HuH-7.5 (cell line): ENCODE measurements at places on chromosomes 13 and 19.

GRCh38 chr13:57003682-57004081, 137.0 kb upstream of the PRR20A start:
- no peak for DNase-seq

DNA sequence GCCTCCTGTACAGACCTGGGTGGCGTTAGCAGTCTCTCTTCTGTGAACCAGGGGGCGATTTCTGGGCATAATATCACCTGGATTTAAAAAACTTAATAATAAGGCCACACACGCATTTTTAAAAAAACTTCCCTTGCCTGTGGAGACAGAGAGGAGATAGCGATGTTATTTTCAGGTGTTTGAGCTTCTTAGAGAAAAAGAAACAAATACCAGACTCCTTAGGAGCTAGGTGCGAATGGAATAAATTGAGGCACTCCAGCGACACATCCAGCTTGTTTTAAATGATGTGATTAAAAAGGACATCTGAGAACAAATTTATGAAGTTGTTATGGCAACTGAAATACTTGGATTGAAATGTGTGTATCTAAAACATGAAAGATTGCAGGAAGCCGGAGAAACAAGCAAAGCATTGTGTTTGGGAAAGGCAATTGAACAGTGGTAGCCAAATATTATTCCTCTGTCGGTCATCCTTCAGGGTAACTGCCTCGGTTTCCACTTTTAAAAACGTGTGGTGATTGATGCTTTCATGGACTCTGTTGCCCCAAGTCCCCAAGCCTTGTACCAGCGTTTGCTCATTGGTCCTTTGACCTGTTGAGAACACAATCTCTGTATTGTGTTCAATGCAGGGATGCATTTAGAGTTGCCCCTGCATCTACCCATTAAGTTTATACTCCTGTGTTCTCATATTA, 158.7 kb downstream of the TM9SF2 start:
- DNase-seq = no peak

- no peak for DNase-seq
These were observed 6.4 kb upstream of the FOXO1 start for GRCh38 chr13:40672765-40673397.

- no peak for DNase-seq
These were observed 56.1 kb downstream of the KDM4B start for GRCh38 chr19:5025027-5025426.

GRCh38 chr19:53462861-53463260, 4.7 kb upstream of the ZNF813 start:
- DNase-seq = no peak

DNA sequence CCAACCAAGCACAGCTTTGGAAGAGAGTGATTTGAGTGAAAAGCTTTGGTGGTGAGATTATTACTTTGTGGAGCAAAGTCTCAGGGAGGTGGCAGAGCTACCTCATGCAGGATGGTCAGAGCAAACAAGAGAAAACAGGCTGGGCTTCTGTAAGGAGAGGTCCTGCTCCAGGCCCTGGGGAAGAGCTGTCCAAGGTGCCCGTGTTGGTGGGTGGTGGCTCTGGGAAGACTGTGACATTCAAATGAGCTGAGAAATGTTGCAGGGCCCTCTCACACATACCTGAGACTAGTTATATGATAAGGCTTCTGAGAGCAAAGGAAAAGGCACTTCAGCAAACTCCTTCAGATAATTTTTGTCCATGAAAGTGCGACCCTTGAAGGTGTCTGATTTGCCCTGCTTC, 205.5 kb upstream of the SOX21 start:
- DNase-seq = no peak

GRCh38 chr19:46974181-46974580, 45.5 kb upstream of the NPAS1 start:
- no peak for DNase-seq

DNA sequence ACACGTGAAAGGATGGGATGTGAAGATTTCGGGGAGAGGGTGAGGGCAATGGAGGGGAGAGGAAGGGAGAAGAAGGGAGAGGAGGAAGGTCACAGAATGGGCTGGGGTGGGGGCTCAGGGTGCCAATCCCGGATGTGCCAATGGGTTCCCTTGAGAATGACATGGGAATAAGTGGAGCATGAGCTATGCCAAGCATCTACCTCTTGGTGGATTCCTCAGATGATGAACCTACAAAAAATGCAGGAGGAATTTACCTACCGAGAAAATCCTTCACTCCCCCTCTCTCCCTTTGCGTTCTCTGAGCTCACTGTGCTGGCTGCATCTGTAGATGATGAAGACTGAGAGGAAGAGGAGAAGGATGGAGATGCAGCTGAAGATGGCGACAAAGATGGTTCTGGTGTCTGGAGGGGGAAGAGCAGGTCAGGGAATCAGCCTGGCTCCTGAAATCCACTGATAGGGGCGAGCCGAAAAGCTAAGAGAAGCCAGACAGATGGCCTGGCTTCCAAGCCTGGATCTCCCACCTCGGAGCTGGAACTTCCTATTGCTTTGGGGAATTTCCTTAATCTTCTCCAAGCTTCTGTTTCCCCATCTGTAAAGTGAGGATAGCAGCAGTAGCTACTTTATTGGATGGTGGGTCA, 21.6 kb downstream of the VSTM1 start:
- no peak for DNase-seq

- DNase-seq = no peak
These were observed 774 bp downstream of the SLC25A15 start for GRCh38 chr13:40790154-40790616.

DNA sequence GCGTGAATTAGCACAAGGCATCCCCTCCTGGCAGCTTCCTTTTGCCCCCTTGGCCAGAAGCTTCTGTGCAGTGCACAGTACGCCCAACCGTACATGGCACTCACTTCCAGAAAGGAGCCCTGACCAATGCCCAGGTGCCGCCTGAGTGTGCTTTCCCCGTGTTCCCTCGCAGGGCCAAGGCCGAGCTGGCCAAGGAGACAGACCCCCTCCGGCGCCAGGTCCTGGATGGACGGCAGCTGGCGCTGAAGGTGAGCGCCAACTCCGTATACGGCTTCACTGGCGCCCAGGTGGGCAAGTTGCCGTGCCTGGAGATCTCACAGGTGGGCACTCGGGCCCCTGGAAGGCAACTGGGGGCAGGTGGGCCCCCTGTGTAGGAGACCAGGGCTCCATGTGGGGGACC, 9.4 kb upstream of the SPIB start:
- DNase-seq = no peak

GRCh38 chr19:45011959-45012358, 10.7 kb downstream of the RELB start:
- no peak for DNase-seq

GRCh38 chr13:48412881-48413351, at the start of gene LPAR6:
Gene LPAR6, minus strand, starts transcription at chr13:48413113. Its CDS starts 690 bp downstream, at chr13:48412423.
- DNase-seq = no peak

DNA sequence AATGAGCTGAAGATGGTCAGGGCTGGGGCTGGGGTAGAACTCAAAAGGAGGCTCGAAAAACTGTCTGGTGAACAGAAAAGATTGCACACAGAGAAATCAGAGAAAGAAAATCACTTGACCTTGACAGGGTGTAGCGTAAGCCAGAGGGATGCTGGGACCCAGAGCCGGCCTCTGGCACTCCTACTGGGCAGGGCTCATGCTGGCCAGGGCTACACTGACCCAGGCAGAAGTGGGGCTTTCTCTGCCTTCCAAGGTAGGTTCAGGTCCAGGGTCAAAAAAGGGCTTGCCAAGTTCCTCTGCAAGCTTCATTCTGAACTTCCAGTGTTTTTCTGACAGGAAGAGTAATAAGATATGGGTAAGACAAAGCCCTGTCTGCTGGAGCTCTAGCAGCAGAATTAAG, 56.2 kb downstream of the LATS2 start:
- DNase-seq = no peak

DNA sequence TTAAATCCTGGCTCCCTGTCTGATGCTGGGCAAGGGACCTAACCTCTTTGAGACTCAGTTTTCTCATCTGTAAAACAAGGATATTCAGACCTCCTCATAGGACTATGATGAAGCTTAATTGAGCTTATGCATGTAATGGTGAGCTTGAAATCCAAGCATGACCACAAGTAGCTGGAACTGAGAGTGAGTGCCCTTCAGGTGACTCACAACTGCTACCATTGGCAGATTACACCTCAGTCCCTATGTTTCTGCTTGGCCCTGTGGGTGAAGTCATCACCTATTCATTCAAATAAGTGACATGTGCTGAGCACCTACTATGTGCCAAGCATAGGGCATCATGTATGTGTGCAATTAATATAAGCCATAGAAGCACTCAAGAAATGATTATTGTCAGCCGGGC, 25.7 kb downstream of the NOVA2 start:
- no peak for DNase-seq

DNA sequence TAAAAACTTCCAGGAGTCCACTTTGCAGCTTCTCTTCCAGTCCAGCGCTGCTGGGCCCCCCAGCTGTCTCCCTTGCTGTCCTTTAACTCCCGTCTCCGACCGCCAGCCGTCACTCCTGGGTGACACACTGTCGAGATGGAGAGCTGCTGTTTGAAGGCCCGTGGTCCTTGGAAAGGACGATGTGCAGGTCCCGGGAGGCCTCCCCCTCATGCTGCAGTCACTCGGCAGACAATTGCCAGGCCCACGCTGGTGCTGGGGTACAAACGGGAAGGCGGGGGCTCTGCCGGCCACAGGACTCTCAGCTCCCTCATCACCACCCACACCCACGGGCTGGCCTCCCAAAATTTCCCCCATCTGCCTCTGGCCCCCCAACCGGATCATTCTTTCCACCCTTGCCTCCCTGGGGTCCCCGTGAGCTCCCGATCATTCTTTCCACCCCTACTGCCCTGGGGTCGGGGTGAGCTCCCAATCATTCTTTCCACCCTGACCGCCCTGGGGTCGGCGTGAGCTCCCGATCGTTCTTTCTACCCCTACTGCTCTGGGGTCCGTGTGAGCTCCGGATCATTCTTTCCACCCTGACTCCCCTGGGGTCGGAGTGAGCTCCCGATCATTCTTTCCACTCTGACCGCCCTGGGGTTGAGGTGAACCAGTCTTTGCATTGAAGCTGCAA, 16.0 kb upstream of the ZNF554 start:
- no peak for DNase-seq

GRCh38 chr19:5631567-5632240, 8.8 kb downstream of the SAFB start:
- no peak for DNase-seq

DNA sequence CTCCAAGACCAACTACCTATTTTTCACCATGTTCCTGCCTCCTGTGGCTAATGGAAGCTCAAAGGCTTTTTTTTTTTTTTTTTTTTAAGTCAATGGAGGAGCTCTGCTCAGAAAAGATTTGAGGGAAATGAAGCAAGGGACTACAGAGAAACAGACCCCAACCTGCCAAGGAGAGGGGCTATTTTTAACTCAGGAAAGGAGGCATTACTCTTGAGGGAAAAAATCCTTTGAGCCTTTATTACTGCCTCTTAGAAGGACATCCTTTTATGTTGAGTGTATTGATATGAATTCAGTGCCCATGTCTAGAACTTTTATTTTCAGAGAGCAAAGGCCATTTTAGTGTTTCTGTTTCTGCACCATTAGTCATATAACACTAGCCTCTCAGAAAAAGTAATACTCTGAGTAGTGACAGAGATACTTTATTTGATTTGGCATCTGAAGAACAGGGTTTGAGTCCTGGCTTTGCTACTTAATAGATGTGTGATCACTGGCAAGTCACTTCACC, 68.1 kb upstream of the PCDH8 start:
- DNase-seq = no peak

GRCh38 chr13:78185700-78186099, 267.1 kb upstream of the EDNRB start:
- DNase-seq = no peak

GRCh38 chr13:28658539-28658795, 463 bp upstream of the POMP start:
- no peak for DNase-seq

- no peak for DNase-seq
These were observed 12.6 kb upstream of the METTL21C start for GRCh38 chr13:102707467-102707866.

GRCh38 chr13:114152831-114153371, 20.5 kb upstream of the RASA3 start:
- no peak for DNase-seq

DNA sequence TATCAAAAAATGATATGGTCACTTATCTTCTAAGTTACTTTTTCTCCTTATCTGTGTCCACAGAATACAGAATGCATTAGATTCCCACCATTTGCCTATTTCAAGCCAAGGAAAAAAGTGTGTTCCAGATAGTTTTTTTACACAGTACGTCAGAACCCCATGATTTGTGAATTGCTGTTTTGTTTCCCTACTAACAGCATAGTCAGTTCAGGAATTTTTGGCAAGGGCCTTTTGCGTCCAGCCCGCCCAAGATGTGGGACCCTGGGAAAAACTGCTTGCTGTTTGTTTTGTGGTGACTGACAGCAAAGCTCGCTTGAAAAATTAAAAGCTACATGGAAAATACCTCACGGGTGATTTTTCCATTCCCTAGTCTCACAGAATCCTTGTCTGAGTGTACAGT, 20.4 kb upstream of the FAM216B start:
- no peak for DNase-seq

DNA sequence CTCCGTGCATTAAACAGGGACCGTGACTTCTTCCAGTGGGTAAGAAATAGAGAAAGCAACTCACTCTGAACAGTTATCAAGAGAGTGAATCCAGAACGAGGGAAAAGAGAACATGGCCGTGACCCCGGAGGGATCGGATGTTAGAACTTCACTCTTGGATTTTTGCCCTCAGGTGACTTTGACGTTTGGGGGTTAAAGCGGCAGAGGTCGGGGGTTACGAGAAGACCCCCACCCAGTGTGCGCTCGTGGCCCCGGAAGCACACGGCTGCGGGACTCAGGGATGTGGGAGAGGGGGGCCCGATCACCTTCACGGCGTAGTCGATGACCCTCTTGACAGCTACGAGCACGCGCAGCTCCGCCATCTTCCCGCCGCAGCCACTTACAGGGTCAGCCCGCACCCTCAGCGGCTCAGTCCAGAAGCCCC, at the start of gene ETFB:
Gene ETFB, minus strand, starts transcription at position 424 of the 424 bp plus-strand sequence. Its CDS starts 62 bp downstream, at position 362.
- no peak for DNase-seq

DNA sequence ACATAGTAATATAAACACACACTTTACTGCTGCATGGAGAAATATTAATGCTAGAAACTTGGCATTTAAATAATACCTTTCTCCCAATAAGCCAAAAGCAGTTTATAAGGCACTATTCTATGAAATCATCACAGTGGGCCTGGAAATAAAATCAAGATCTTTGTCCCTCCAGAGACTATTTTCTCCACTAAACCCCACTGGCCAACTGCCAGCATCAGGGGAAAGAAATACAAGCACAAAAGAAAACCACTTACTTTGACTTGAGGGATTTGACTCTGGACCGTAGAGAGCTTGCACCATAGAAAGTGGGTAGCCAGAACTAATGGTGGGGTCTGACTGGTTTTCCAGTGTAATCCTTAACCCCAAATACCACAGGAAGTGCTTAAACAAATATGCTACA, 71.9 kb downstream of the DCLK1 start:
- no peak for DNase-seq

GRCh38 chr13:100797921-100798320, 123.3 kb upstream of the TMTC4 start:
- no peak for DNase-seq
